Stimulated activated CD4-positive, alpha-beta T cell treated with anti-CD3 and anti-CD28 coated beads, Interleukin-1b, Interleukin-23, amount 100 ng/mL, for 1 hour (primary cell): ENCODE measurements at places on chromosomes 12 and 14.

GRCh38 chr12:107106241-107107025 is 13.1 kb upstream of the CRY1 start:
- no peak for DNase-seq

- no peak for DNase-seq
Observed at GRCh38 chr12:68368327-68368726, 36.2 kb upstream of the MDM1 start.

DNA sequence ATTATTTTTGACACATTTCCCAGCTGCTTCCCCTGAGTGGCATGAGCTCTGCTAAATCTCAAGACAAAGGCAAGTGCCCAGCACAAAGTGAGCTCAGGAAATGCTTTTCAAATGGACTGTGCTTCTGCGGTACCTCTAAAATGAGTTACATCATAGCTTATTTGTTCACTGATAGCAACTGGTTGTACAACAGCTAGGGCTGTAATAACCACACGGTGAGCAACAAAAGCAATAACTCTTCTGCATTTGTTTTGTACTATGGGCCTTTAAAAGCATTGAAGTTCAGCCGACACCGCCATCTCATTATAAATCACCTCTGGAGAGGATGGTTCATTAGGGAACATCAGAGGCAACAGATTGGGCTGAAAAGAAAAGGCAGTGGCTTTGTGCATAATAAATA is 475.0 kb downstream of the GLT1D1 start:
- DNase-seq, result no peak

- no peak for DNase-seq
Observed at GRCh38 chr12:7695237-7695560, 376 bp downstream of the GDF3 start.
